ENCODE measurements at places on chromosomes 1 and 21.

DNA sequence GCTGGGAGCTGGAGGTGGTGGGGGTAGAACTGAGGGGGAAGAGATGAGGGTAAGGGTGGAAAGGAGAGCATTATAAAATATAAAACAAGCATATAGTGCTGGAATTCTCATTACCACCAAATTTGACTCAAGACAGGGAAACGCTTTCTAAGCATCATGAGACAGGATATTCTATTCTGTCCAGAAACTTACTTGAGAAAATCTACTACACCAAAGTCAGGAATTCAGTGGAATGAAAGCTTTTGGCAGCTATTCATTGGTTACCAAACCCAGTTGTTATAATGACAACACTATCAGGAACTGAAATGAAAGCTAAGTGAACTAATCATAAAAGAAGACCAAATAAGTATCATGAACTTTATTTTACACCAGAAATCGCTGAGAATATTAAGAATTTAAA, 14.5 kb downstream of the AIDA start:
- DNase-seq, result peak; percentile 16

GRCh38 chr1:88917321-88918025, 26.1 kb upstream of the GTF2B start:
- no peak for DNase-seq

DNA sequence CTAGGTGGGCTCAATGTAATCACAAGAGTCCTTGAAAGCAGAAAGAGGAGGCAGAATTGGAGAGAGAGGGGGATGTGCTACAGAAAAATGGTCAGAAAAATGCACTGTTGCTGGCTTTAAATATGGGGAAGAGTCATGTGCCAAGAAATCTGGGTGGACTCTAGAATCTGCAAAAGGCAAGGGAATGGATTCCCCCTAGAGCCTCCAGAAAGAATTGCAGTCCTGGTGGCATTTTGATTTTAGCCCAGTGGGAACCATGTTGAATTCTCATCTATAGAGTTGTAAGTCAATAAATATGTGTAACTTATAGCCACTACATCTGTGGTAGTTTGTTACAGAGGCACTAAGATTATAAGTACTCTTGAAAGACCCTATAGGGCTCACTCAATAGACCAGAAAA, 210.3 kb downstream of the ASTN1 start:
- DNase-seq, result no peak

DNA sequence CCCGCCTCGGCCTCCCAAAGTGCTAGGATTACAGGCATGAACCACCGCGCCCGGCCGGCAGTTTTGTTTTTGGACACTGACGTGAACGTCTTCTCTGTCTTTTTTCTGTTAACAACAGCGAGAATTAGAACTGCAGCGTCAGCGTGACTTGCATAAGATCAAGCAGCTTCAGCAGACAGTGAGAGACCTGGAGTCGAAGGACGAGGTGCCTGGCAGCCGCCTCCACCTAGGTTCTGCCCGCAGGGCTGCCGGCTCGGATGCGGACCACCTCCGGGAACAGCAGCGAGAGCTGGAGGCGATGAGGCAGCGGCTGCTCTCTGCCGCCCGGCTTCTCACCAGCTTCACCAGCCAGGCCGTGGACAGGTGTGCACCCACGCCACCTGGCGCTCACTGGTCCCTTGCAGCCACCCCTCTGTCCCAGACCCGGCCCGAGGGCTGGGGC, 22.9 kb upstream of the DIP2A start:
- no peak for DNase-seq

DNA sequence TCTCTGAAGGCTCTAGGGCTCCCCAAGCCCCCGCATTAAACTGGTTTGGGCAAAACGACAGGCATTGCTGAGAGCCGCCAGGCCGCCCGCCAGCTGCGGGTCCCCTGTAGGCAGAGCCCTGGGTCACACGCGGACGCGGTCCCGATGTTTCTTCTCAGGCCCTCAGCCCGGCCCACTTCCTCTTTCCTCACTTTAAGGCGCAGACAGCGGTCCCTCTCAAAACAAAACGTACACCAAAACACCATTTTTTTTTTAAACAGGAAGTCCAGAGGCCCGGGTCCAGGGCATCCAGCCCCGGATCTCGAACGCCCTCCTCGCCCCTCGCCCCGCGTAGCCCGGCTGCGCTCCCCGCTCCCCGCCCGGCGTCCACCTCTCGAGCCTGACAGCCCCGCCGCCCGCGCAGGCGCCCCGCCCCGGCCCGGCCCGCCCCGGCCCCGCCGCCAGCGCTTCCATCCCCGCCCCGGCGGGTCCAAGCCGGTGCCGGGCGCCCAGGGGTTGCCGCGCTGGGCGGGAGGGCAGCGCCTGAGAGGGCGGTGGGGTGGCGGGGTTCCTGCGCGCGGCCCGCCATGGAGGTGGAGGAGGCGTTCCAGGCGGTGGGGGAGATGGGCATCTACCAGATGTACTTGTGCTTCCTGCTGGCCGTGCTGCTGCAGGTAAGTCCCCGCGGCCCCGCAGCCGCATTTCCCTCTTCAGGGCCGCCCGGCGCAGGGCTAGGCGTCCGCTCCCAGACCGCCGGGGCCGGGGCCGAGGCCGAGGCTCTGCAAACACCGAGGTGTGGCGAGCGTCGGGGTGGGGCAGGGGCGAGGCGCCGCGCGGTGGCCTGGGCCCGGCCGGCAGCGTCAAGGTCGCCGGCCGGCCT, at the start of gene SLC22A15:
SLC22A15 (plus strand) TSS at position 452 of the 859 bp plus-strand sequence; CDS start at position 567, 115 bp downstream.
- DNase-seq, result no peak

- no peak for DNase-seq
Observed at GRCh38 chr1:107291987-107292386, 151.1 kb downstream of the NTNG1 start.

DNA sequence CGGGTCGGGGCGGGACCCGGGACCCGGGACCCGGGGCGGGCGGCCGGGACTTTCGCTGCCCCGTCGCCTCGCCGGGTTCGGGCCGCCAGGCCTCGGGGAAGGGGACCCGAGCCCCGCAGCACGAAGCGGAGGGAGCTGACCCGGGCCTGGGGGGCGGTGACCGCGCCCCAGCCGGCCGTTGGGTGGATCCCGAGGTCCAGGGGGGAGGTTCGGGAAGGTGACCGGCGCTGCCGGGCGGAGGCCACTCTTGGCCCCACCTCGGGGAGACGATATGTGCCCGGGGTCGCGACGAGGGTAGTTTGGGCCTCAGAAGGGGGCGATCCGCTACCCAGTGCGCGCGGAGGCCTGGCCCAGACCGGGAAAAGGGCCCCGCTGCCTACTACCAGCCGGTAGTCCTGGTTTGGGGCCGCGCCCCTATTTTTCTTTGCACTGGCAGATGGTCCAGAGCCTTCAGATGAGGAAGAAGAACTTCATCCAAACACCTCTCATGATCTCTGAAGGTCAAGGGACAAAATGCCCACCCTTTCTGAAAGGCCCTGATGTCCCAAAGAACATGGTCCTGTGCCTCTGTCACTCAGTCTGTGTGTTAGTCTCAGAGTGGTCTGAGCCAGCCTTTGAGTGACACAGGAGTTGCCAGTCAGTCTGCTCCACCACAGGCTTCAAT, 766 bp downstream of the AGO4 start:
- DNase-seq, result no peak

GRCh38 chr1:172322219-172323061, 98.0 kb upstream of the C1orf105 start:
- peak; percentile 80 for DNase-seq

DNA sequence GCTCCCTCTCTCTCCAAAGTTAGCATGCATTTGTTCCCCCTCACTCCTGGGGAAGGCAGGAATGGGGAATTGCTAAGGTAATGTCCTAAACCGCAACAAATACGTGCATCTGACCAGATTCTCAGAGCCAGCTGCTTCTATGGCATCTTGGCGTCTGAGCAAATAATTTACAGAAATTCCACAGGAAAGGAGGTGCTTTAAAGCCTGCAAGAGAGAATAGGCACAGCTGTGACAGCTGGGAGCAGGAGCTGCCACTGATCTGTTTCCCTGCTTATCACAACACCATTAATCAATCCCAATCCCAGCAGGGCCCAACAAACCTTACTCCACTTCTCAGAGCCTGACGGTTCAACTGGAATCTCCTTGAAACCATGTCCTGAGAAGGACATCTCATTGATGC, 83.5 kb upstream of the ZNF281 start:
- DNase-seq, result no peak

GRCh38 chr21:38439957-38440356, 58.3 kb downstream of the ERG start:
- DNase-seq, result no peak

- DNase-seq, result no peak
Observed at GRCh38 chr1:1430992-1431844, 4.3 kb upstream of the VWA1 start.

DNA sequence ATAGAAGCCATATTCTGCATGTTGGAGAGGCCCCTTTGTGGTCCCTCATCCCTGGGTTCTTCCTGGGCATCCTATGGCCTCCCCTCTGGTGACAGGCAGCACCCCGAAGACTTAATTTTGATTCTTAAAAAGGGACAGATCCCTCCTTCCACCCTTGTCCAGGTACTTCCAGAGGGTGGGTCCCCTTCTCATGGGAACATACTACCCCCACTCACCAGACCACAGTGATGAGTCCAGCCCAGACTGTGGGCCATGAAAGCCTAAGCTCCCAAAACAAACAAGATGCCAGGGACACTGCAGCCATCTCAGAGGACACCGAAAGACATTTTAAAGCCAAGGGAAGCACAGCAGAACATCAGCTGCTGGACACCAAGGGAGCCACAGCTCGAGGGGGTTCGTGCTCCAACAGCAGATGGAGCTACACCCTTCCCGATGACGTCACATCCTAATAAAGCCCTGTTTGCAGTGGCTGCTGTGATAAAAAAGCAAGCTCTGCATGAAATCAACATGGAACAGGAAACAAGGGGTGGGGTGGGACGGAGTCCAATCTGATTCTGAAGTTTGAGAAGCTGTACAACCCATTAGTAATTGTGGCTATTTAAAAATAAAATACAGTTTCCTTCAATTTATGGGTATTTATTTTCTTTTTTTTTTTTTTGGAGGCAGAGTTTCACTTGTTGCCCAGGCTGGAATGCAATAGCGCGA, 32.4 kb downstream of the GNB1 start:
- DNase-seq, result peak; percentile 89

- DNase-seq, result no peak
Observed at GRCh38 chr1:178066296-178066907, 27.5 kb upstream of the RASAL2 start.

- DNase-seq, result no peak
Observed at GRCh38 chr1:34265396-34265795, 88.7 kb downstream of the C1orf94 start.

GRCh38 chr1:67889953-67890567, 56.8 kb upstream of the GNG12 start:
- peak; percentile 57 for DNase-seq

- DNase-seq, result no peak
Observed at GRCh38 chr1:234375672-234376071, 2.4 kb downstream of the COA6 start.

GRCh38 chr1:22673486-22674409, 20.7 kb downstream of the C1QB start:
- DNase-seq, result no peak

DNA sequence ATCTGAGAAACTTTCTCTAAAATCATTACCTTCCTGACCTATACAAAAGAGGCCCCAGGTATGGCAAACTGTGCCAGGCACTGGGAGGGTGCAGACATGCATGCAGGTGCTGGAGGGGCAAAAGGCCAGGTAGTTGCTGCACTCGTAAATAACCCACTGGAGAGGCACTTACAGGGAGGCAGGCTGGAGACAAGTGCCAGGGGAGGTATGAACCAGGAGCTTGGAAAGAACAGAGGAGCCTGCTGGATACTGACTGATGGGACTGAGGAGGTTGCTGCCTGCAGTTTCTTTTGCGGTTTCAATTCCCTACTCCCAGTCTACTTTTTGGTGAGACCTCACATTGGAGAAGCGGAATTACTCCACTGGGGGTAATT, 113.9 kb downstream of the DSCAM start:
- DNase-seq, result no peak

DNA sequence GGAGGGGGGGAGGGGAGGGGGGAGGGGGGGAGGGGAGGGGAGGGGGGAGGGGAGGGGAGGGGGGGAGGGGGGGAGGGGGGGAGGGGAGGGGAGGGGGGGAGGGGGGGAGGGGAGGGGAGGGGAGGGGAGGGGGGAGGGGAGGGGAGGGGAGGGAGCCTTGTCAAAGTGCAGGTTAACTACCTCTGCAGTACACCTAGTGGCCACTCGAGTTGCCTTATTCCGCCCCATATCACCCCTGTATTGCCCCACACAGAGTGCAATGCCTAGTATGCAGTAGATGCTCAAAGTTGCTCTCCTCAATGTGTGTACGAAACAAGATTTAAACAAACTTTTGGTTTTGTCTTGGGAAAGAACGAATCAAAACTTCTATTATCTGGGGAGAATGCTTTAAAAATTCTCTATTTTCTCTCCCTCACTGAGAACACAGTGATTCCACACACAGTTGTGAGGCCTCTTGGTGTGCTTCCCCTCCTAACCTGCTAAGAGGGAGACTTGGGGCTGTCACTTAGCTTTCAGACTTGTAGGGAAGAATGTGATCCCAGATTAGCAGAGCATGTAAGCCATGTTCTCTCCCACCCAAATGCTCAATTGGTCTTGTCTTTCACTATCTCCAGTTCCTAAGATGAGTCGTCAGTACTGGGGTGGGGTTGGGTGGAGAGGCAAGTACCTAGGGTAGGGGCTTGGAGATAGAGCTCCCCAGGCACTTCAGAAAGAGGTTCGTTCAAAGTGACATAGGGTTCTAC, 79.7 kb upstream of the MAP10 start:
- DNase-seq, result no peak

- no peak for DNase-seq
Observed at GRCh38 chr1:26121854-26122773, 10.5 kb downstream of the PDIK1L start.

DNA sequence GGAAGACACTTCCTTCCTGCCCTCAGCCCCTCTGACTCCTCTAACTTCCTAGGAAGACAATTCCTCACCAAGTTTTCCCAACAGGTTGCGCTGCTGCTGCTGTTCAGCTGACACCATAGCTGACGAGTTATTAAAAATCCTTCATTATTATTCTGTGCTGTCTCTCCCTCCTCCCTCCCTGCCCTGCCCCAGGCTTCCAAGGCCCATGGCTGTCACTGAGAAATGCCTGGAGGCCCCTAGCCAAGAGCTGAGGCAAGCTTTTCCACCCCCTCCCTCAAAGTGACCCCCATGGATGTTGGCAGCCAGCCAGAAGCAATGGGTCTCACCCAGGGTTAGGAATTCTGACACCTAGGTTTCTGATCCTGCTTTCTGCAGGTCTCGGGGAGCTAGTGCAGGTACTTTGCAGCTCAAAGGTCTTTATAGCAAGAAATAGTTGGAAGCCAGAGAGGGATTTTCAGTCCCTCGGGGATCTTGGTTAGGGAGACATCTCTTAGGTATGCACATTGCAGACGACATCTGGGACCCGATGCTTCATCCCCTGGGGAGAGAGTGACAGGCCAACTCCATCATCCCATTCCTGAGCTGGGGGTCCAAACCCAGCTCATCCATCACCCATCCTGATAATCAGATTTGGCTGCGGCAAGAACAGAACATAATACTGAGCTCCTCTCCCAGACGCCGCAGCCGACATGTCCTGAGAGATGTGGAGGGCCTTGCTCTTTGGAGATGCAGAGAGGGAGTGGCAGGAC, 65.0 kb downstream of the KIRREL1 start:
- no peak for DNase-seq
